Kidney epithelial cell (primary cell): ENCODE measurements at places on chromosomes 11 and 22. TPM values are rescaled to one million over a fixed set of nuclear protein-coding genes. Genes with fewer than 3 reads are reported as not detected.

The INPP5J gene
- 5.5 and 5.6 TPM in 2 replicates for total RNA-seq

The NXPE1 gene
- total RNA-seq: not detected in 2 replicates

The FAT3 gene
- 1.4 and 1.7 TPM in 2 replicates for total RNA-seq

The CASP12 gene
- total RNA-seq: not detected in 2 replicates

The SMTNL1 gene
- total RNA-seq: not detected in 2 replicates

DNA sequence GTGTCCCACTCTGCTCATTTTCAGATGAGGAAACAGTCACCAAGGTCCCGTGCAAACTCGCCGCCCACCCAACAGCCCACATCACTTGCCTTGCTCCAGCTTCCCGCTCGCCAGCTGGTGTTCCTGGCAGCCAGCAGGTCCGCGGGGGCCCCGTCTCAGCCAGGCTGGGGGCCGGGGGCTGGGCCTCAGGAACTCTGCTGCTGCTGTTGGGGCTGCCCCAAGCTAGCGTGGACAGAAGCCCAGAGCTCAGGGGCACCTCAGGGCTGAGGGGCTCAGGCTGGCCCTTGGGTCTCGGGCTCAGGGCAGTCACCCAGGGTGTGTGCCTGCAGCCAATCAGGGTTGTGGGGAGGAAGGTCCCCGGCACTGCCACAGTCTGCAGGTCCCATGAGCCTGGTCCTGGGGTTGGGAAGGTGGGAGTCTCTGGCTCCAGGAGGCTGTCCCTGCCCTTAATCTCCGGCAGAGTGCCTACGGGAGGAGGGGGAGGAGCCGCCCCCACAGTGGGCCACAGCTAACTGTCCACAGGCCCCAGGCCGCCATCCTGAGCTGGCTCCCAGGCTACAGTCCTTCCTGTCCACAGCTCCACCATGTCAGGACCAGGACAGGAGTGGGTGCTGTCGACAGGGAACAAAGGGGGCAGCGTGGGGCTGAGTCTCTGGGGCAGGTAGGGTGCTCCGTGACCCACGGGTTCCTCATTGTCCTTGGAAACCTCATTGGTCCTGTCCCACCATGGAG, 65.2 kb downstream of the ARFGAP3 start:
- no peak for DNase-seq

GRCh38 chr11:115580416-115580815, 76.2 kb upstream of the CADM1 start:
- DNase-seq: no peak

GRCh38 chr11:132185726-132186592, 815.5 kb downstream of the NTM start:
- no peak for DNase-seq

DNA sequence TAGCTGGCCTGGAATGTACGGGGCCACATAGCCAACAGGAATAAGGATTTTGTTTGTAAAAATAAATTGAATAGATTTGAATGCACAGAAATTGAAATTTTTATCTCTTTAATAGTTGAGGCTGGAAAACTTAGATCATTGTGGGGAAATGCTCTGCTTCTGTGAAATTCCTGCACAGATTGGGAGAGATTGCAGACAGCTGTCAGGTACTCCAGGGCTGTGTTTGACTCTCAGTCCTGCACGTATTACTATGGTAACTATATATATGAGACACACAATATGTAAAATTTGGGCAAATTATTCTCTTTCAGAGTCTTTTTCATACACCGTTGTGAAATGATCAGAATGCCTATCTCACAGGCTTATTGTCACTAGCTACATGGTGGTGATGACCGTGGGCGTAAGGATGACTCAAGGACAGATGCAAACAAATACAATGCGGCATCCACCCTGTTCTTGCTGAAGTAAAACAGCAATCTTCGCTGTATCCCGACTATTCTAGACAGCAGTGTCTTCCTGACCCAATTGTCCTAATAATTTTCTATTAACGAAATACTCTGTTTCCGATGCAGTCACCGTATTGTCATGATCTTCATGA, 79.4 kb downstream of the ZC3H12C start:
- no peak for DNase-seq

- DNase-seq: no peak
These were observed 92.6 kb downstream of the PKNOX2 start for GRCh38 chr11:125257190-125257579.

- no peak for DNase-seq
These were observed 130.3 kb upstream of the TBCEL start for GRCh38 chr11:120893440-120894201.

- DNase-seq: no peak
These were observed 23.8 kb downstream of the ARHGAP1 start for GRCh38 chr11:46676436-46677158.

DNA sequence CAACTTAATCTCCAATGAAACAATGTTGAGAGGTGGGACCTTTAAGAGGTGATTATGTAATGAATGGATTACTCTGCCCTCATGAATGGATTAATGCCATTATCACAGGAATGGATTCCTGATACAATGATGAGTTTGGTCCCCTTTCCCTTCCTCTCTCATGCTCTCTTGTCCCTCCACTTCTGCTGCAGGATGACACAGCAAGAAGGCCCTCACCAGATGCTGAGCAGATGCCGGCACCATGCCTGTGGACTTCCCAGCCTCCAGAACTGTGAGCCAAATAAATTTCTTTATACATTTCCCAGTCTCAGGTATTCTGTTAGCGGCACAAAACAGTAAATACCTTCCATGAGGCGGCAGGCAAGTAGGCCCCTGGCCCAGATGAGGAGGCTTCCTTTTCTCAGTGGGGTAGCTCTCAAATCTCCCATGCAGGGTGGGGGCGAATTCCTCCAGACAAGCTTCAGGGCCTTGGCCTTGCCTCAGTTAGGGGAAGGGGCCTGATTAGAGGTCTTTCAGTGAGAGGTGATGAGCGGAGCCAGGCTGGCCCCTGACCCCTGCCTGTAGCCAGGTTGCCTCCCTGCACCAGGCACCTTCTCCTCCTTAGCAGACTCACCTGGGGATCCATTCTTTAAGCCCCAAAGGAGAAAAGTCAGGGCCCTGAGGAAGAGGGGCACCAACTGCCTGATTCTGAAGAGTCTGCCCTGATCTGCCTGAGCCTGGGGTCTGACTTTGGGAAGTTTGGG, 86.0 kb downstream of the RRM1 start:
- no peak for DNase-seq

- DNase-seq: no peak
These were observed 605 bp upstream of the COPB1 start for GRCh38 chr11:14500181-14500651.

DNA sequence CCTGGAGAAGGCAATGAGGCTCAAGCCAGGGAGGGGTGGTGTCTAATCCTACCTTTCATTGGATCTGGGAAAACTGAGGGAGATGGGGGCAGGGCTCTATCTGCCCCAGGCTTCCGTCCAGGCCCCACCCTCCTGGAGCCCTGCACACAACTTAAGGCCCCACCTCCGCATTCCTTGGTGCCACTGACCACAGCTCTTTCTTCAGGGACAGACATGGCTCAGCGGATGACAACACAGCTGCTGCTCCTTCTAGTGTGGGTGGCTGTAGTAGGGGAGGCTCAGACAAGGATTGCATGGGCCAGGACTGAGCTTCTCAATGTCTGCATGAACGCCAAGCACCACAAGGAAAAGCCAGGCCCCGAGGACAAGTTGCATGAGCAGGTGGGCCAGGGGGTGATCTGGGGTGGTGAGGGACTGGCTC, at the start of gene FOLR1:
Gene FOLR1, plus strand, starts transcription at position 180 of the 421 bp plus-strand sequence. Its CDS starts 34 bp downstream, at position 214.
- DNase-seq: no peak

DNA sequence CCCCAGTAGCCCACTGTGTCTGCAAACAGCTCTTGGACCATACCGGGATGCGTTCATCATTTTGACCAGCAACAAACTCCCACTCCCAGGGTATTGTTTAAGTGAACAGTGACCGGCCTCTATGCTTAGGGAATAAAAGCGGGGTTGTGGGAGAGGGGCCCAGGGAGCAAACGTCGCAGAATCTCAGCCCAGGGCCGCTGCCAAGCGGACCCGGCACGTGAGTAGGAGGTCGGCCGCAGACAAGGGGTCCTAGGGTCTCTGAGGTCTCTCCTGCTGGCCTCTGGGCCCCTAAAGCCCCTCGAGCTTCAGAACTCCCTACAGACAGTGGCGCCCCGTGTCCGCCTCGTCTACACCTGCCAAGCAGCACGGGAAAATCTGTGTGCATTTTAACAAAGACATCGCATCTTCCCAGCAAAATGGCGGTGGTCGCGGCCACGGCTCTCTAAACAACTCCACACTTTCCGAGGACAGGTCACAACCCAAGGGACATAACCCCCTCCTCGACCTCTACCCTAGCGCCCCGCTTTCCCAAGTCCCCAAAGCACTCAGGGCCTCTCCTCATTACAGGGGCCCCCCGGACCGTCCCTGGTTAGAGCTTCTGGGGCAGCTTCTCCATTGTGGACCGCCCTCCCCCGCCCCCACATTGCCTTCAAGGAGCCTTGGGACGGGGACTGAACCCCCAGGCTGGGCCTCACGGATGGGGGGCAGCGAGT, 3.9 kb upstream of the GCAT start:
- DNase-seq: no peak

DNA sequence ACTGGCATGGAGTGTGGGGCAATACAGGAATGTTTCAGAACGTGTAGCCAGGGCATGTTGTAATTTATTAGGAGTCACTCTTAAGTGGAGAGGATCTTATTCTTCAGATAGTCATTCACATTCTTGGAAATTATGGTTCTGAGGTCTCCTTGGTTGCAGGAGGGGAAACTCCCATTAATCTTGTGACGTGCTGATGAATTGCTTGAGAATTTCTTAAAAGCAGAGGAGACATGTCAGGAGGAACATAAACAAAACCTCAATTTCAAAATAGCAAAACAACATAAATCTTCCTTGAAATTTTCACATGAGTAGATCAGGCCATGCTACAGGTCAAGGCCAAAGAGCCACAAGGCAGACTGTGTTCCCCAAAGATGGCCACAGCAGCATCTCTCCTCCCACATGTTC, 50.4 kb downstream of the ADM start:
- peak; percentile 45 for DNase-seq

DNA sequence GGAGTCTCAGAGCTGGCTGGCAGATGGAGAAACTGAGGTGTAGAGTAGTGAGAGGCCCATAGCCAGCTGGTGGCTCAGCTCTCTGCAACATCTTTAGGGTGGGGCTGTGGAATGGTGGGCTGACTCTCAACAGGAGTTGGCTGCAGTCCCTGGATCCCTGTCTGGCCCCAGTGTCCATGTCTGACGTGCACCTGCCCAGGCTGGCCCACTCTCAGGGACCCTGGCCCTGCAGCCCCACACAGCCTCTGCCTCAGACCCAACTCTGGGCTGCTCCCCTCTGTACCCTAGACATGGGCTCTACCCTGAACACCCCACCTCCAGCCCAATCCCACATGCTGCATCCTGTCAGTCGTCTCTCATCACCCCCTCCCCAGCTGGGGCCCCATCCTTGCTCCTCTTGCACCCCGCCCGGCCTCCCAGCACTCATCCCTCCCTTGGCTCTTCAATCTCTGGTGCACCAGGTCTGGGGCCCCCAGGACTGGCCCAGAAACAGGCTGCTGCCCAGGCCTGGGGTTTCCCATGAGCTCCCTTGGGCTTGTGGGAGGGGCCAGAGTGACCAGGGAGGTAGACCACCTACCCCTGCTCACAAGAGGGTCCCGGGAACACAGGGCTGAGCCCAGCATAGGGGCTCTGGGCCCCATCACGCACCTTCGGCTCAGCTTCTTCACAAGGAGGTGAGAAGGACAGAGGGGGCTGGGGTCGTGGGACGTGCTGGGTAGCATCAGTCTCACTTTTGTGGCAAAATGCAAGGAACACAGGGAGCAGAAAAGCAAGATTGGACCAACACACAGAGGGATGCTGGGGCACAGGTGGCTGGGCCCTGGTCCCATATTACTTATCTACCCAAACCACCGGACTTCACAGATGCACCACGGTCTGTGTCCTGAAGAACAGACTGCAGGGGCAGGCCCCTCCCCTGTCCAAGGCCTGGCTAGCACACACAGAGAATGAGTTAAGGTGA, 31.5 kb downstream of the ARVCF start:
- DNase-seq: no peak

GRCh38 chr11:48036466-48036865, 56.1 kb downstream of the PTPRJ start:
- DNase-seq: no peak
